Kidney tubule cell (primary cell): ENCODE measurements at places on chromosomes 2 and 18.

GRCh38 chr2:160494201-160494644 is 616 bp upstream of the RBMS1 start:
- no peak for DNase-seq

GRCh38 chr2:103448495-103448894 is 686.7 kb downstream of the TMEM182 start:
- peak; percentile 20 for DNase-seq

DNA sequence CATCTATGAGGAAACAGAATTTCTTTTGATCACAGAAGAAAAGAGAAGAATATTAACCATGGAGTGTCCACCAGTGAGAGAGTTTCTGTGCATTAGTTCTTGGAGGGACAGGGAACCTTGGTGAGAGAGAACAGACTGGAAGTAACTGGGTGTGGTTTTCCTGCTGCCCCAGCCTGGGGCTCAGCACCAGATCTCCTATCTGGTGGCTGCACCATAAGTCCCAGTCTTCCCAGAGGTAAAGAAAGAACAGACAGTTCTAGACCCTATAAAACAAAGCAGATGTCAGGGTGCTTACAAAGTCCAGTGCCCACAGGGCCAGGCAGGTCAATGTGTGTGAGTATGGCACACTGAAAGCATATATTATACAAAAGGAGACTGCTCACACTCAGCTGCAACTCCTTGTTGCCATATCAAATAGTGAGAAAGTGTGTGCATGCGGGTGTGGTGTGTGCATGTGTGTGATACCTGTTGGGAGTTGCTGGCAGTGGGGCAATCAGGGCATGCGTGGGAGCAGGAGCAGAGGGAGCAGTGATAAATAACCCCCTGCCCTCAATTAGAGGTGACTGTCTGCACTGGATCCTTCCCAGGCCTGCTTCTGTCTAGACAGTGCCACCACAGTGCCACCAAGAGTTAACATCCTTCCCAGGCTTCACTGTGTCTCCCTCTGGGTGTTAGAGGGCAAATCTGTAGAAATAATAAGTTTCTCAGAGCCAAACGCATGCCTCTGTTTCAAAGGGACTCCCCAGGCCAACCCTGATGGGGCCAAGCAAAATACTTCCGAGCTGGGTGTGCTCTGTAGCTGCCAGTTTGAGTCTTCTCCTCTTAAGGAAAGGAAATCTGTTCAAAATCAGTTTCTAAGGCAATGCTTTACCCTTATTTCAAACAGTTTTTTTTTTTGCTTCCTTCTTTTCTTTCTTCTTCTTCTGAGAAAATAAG is 45.7 kb downstream of the RDH14 start:
- DNase-seq: no peak

DNA sequence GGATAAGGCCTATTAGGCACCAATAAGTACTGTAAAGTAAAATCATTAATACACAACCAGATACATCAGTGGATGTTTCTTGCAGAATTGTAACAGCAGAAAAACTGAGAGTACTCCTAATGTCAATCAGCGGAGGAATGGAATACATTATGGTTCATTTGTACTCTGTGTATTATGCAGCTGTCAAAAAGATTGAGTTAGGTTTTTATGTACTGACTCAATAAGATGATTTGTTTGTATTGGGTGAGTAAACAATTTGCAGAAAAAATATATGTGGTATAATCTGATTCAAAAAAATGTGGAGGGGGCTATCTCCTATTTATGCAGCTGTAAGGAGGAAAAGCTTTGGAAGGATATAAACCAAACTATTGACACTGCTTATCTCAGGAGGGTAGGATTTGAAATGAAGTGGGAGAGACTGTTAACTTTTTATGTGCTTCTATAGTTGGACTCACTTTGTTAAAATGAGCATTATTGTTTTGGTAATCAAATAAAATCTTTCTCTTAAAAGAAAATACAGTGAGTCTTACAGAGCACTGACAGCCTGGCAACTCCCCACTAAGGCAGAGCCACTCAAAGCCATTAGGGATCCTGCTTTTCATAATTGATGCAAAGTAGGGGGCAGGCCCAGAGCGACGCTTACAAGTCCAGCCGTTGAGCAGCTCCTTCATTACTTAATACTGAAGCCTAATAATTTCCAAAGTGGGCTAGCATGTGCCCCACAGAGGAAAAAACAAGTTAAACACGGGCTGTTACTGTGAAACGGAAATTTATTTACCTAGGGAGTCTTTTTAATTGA is 168.8 kb downstream of the PHLPP1 start:
- DNase-seq: no peak

- no peak for DNase-seq
Measured at GRCh38 chr18:9835825-9836224, 49.9 kb upstream of the TXNDC2 start.

GRCh38 chr2:99096728-99097127 is 44.8 kb upstream of the C2orf15 start:
- DNase-seq: no peak

- DNase-seq: peak; percentile 62
Measured at GRCh38 chr2:71830497-71831192, 317.0 kb downstream of the CYP26B1 start.

GRCh38 chr18:27808683-27809082 is 368.2 kb downstream of the CDH2 start:
- DNase-seq: peak; percentile 39

GRCh38 chr18:80200171-80200931 is 47.0 kb downstream of the PARD6G start:
- no peak for DNase-seq

GRCh38 chr2:46170026-46170425 is 127.2 kb upstream of the EPAS1 start:
- DNase-seq: no peak

- peak; percentile 68 for DNase-seq
Measured at GRCh38 chr2:119431155-119431975, at the start of gene TMEM37. TSS of gene TMEM37 (plus strand) at chr2:119431854. CDS start at chr2:119431904, 50 bp downstream.

- no peak for DNase-seq
Measured at GRCh38 chr2:1651121-1652033, 92.9 kb downstream of the PXDN start.

DNA sequence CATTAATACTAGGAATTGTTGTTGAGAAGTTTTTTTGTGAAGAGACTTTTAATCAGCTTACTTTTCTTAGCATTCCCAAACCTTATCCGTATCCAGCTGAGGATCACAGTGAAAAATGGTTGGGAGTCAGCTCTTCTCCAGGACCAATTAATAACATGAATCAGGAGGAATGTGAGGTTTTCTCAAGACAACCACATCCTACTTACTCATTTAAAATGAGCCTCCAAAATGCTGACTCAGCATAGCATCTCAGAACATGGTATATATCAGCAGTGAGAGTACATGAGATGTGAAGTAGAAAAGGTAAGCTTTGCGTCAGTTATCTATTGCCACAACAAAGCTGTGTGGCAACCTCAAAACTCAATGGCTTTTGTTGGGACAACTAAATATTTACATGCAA is 140.3 kb downstream of the NRP2 start:
- DNase-seq: peak; percentile 66

DNA sequence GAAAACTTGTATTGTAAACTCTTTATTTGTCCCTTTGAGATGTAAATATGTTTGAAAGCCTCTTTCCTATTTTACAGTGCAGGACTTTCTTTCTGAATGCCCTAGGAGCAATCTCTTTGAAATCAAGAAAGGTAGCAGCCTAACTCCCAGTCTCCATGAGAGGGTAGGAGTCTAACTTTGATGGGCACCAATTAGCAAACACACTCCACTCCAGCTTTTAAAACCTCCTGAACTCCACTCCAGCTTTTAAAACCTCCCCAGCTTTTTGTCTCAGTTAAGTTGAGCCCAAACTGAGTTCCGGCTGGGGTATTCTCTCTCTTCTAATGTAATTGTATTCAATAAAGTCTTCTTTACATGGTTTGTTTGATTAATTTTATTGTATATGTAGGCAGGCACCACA is 493.7 kb upstream of the CDH7 start:
- DNase-seq: no peak

- DNase-seq: no peak
Measured at GRCh38 chr18:44880170-44880569, 199.5 kb downstream of the SETBP1 start.

DNA sequence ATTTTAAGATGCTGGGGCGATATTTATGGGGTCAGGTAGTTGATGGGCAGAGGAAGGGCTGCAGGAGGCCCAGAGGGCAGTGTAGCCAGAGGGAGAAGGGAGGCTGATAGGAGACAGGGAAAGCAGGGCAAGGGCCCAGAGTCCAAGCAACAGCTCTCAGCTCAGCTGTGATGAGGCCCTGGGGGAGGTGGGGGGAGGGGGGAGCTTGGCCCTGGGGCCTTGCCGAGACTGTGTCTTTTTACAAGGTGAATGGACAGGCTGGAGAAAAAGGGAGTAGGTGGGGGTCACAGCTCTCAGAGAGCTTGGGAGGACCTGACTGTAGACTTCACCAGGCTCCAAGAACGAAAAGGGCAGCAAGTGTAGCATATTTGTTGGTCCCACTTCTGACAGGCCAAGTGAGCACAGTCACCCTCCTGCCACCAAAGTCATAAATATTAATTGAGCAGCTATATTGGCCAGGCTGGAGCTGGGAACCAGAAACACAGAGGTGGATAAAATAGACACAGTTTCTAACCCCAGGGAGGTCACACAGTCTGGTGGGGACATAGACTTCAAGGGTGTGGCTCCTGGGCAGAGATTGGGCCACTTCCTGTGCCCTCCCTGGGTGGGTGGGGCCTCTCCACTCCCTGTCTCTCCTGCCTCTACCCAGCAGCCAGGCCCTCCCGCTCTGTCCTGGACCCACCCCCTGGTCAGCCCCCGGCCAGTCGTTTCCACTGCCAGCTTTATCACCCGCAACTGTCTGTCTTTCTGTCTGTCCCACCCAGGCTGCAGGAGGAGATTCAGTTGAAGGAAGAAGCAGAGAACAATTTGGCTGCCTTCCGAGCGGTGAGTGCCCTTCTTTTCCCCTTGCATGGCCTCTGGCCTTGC is 1.4 kb downstream of the DES start:
- no peak for DNase-seq

- DNase-seq: no peak
Measured at GRCh38 chr18:44735096-44735495, 54.4 kb downstream of the SETBP1 start.

- no peak for DNase-seq
Measured at GRCh38 chr2:226115832-226116200, 683.8 kb downstream of the IRS1 start.

- no peak for DNase-seq
Measured at GRCh38 chr2:173037245-173038120, 38.2 kb upstream of the MAP3K20 start.

- DNase-seq: no peak
Measured at GRCh38 chr2:604385-604784, 72.8 kb downstream of the TMEM18 start.

DNA sequence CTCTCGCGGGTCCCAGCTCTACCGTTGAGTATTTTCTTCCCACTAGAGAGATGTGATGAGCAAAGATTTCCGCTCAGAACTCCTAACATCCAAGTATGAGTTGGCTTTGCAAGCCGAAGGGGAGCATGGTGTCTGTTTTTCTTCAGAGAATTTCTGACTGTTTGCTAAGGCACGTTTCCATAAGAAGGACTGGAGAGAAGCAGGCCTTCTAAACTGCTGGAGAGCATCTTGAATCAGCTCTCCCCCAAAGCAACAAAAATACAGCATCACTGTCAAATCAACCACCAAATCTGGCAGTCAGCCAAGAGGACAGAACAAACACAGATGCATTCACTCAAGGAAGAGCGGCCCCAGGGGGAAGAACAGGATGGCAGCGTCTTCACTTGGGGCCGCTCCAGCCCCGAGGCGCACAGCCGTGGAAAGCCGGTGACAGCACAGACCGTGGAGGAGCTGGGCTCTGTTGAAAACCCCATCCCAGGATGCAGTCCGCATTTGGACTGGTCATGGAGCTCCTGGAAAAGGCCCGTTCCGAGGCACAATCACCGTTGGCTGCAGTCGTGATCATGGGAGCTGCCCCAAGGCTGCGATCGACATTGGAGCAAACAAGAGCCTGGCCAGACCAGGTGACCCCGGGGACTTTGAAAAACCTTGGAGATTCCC is 101.4 kb downstream of the NFATC1 start:
- DNase-seq: no peak

DNA sequence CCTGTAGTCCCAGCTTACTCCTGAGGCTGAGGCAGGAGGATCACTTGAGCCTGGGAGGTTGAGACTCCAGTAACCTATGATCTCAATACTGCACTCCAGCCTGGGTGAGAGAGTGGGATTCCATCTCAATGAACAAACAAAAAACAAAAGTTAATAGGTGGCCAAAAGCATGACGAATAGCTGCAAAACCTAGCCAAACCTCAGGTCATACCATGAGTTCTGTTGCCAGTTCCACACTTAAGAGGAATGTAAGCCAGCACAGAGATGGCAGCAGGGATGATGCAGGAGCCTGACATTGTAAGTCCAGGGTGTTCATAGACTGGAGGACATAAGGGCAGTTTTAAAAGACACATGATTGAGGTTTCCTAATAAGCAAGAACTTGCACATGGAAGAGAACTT is 55.3 kb upstream of the RMDN2 start:
- peak; percentile 95 for DNase-seq

DNA sequence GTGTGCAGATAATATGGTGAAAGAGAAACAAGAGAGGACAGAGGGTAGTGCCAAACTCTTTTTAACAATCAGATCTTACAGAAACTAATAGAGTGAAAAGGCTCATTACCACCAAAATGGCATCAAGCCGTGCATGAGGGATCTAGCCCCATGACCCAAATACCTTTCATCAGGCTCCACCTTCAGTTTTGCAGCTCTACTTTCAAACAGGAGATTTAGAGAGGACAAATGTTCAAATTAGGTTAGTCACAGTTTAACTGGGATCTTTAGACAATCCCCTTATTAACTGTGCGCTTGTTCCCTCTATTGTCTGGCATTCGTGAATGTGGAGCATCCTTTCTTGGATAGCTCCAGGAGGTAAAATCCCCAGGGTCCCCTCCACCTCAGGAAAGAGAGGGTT is 1209.3 kb upstream of the CHAC2 start:
- no peak for DNase-seq

DNA sequence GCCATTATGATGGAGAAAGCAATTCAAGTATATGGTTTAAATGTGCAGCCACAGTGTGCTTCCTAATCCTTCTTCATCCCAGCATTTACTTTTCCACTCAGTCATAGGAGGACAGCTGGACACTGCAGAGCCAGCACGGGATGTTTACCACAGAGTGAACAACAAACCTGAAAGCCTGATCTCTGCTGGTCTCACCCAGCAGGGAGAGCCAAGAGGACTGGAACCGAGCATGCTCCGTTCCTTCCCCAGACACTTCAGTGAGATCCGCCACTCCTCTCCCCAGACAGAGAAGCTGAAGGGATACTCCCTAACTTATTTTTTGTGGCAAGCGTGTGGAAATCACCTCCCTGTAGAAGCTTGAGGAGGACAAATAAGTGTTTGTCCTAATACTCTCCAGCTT is 23.2 kb upstream of the GORASP2 start:
- no peak for DNase-seq
